Hepatocyte (in vitro differentiated cells): ENCODE measurements at places on chromosomes 3 and 15. TPM values are rescaled to one million over a fixed set of nuclear protein-coding genes. Genes with fewer than 3 reads are reported as not detected.

DNA sequence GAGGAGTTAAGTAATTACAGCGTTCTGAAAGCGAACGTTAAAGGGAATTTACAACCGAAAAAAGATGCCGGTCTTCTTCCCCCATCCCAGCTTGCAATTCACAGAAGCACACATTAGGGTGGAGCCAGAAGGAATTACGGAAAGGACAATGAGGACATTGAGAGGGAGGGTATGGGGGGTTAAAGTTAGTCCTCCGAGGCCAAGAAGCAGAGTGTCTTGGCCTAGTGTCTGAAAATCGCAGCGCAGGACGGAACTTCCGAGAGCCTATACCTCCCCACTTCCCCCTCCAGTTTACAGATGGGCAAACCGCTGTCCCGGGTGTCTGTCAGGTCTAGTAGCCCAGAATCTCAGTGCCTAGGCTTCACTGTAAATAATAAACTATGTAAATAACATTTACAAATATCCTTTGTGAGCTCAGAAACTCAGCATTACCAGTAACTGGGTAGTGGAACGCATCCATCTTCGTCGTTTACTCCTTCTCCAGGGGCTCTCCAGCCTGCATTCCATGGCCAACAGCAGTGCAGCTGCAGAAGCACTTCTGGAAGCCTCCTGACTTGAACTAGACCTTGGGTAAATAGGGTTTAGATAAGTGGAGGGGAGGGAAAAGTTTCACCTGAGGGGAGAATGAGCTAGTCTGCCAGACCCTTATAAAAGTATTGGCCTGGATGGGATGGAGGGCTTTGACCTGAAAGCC lies 922 bp downstream of the ADPRH start:
- H3K27me3 ChIP-seq, result no peaks in the 10 kb centered on the region
- H3K4me3 ChIP-seq, result peak overlapping the region; percentile 71
- H3K36me3 ChIP-seq, result no peaks in the 10 kb centered on the region
- DNase-seq, result peak; percentile 20

DNA sequence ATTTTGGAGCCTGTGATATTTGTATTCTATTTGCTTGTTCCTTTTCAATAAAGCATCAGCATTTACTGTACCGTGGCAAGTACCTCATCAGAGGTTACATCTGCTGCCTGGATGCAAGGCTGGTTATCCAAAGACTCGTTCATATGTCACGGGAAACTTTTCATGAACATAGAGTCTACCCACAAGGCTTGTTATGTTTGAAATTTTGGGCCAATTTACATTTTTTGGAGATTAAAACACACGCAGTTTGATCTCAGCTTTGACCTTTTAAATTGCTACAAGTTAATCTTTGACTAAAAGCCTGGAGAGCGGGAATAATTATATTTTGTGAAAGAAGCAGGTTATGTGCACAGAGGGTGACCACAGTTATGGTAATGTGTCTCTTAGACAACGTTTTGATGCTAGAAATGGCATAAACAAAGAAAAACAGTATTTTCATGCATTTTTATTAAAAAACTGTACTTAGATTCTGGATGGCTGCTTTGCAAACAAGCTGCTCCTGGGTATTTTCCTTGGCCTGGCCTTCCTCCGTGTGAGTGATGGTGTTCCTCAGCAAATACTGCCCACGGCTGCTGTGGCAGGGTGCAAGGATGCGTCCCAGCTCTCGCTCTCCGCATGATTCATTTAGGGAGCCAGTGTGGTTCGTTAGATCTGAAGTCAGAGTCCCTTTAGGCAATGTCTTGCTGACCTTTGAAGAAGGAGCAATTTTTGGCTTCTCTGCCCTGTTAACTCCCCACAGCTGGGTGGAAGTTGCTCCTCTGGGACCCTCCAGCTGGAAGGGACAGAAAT lies 27.1 kb downstream of the CHST2 start:
- no peaks in the 10 kb centered on the region for H3K4me1 ChIP-seq
- H3K27me3 ChIP-seq, result no peaks in the 10 kb centered on the region
- no peaks in the 10 kb centered on the region for H3K36me3 ChIP-seq
- no peak for DNase-seq
- H3K4me3 ChIP-seq, result no peak overlapping the region
- H3K27ac ChIP-seq, result no peak overlapping the region

The UBE2Q2 gene
- 50.9 TPM in 2 replicates for total RNA-seq

DNA sequence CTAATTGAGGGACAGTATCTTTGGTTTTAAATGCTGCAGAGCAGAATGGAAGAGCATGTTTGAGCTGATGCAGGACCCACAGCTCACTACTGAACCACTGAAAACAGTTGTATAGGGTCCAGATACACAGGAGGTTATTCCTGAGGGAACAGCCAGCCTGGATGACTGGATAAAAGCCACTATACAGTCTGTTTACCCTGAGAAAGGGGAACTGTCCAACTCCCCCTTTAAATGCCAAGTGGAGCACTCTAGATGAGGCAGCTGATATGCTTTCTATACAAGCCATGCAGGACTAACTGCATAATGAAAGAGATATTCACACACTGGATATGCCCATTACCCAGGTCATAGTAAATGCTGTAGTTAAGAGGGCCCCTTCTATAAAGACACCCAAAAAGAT lies 138.6 kb downstream of the IMPG2 start:
- H3K27ac ChIP-seq, result no peak overlapping the region
- DNase-seq, result no peak
- no peaks in the 10 kb centered on the region for H3K36me3 ChIP-seq
- H3K4me1 ChIP-seq, result no peaks in the 10 kb centered on the region
- H3K27me3 ChIP-seq, result no peaks in the 10 kb centered on the region

The UCN2 gene
- total RNA-seq, result 0.08 and 0.30 TPM in 2 replicates

DNA sequence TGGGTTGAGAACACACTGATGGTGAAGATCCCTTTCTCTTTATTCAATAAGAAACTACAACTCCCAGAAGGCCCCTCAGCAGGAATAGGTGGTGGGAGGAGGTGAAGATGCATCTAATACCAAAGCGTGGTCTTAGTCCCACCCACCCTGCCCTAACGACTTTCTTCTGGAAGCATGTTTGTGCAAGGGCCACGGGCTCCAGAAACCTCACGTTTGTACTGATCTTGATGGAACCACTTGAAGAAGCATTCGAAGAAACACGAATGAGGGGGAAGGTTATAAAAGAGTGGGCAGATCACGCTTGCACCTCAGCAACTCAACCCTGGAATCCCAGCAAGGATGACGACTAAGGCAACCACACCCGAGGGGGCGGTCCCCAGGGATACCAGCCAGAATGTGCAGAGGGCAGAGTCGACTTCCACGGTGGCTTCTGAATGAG lies 10.6 kb upstream of the SLC25A36 start:
- no peak overlapping the region for H3K4me3 ChIP-seq
- no peaks in the 10 kb centered on the region for H3K36me3 ChIP-seq
- H3K27me3 ChIP-seq, result no peaks in the 10 kb centered on the region
- H3K4me1 ChIP-seq, result no peaks in the 10 kb centered on the region
